ENCODE measurements at places on chromosomes 12 and 14.

GRCh38 chr12:26790645-26790994, 42.4 kb downstream of the ITPR2 start:
- peak; percentile 38 for DNase-seq

- no peak for DNase-seq
These were observed 358.2 kb downstream of the DIO2 start for GRCh38 chr14:79852950-79853744.

DNA sequence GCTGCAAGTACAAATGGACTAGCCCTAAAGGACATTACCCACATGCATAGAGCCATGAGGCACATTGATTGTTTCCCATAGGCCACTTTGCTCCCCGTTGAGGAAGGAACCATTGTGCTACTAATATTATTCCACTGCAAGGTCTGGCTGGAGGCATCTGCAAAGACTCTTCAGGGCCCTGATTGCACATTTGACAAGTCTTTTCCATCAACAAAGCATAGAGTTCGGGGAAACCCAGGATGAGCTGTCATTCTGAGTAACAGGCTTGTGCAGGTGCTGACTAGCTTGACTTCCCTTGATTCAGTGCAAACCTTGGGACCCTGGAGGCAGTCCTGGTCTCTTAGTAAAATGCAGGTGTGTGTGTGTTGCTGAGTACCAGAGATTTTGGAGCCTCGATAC, 73.8 kb downstream of the SUSD6 start:
- DNase-seq: no peak

DNA sequence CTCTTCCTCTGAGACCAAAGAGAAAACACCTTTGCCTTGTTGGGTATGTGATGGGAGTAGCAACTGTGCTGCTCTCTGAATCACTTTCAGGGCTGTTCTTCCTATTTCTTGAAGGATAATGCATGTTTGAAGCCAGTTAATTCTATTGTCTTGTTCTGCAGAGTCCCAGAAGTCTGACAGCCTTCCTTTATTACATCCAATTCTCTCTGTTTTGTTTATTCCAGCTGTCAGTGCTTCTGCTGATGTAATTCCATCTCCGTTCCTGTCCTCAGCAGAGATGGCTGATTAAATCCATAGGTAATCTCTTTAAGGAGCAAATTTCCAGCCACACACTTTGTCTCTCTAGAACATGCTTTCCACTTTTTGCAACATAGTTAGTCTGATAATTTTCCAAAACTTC, 59.7 kb downstream of the MGAT4C start:
- DNase-seq: no peak

- no peak for DNase-seq
These were observed 620.1 kb downstream of the MED13L start for GRCh38 chr12:115657081-115658013.

- no peak for DNase-seq
These were observed 106.0 kb downstream of the PELI2 start for GRCh38 chr14:56224229-56224628.

- DNase-seq: no peak
These were observed at the start of gene REM2 for GRCh38 chr14:22883173-22883976. Gene REM2 (plus strand): TSS chr14:22883222. CDS start chr14:22883288, 66 bp downstream.

DNA sequence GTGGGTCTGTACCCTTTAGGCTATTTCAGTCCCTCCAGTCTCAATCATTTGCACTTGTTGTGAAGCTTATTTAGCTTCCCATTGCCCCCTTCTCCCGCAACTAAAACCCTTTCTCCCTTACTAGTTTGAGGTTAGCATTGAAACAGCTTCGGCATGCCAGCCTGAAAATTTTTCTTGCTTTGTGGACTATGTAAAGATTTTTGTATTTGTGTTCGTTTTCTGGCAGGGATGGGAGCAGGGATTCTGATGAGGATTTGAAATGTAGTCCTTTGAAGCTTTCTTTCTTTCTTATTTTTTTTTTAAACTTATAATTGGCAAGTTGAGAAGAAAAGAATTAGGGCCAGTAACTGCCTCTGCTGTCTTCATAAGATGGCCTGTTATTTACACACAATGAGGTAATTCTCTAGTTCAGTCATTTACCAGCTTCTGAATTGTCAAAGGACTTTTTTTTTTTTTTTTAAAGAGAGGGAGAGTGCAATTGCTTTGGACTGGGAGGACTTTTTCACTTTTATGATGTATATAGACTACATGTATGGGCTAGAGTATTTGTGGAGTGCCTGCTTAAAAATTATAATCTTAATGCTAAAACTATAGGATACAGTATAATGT, 29.0 kb downstream of the PALS1 start:
- DNase-seq: no peak

GRCh38 chr12:1201886-1202285, 210.9 kb downstream of the ERC1 start:
- no peak for DNase-seq

- no peak for DNase-seq
These were observed 12.9 kb downstream of the COL2A1 start for GRCh38 chr12:47991106-47992061.

DNA sequence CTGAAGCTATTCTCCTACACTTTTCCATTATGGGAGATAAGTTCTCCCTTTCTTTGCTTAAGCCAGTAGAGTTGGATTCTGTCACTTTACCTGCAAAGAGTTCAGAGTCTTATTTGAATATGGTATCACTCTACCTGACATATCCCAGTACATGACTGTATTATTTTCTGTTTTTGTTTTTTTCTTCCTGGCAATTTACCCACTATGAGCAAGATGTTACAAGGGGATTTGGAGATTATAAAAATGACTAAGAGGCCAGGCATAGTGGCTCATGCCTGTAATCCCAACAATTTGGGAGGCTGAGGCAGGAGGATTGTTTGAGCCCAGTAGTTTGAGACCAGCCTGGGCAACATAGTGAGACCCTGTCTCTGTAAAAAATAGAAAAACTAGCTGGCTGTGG, 46.4 kb upstream of the CHST11 start:
- DNase-seq: no peak

GRCh38 chr12:70919597-70920035, 922 bp downstream of the PTPRR start:
- DNase-seq: no peak

GRCh38 chr12:34389378-34390170, 367.3 kb downstream of the ALG10 start:
- no peak for DNase-seq

- no peak for DNase-seq
These were observed 279.7 kb upstream of the AMIGO2 start for GRCh38 chr12:47359310-47360092.

DNA sequence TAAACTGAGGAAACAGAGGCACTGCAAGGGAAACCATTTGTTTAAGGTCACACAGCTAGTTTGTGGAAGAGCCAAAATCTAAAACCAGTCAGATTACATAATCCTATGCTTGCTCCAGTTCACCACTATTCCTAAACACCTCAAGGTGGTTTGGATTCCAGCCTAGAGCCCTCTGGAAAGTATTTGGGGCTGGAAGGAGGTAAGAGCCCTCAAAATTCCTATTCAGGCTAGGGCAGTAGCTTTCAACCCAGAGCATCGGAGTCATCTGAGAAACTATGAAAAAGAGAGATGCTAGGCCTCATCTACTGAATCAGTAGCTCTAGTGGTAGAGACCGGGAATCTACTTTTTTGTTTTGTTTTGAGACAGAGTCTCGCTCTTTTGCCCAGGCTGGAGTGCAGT, 16.0 kb upstream of the SPPL3 start:
- DNase-seq: no peak

DNA sequence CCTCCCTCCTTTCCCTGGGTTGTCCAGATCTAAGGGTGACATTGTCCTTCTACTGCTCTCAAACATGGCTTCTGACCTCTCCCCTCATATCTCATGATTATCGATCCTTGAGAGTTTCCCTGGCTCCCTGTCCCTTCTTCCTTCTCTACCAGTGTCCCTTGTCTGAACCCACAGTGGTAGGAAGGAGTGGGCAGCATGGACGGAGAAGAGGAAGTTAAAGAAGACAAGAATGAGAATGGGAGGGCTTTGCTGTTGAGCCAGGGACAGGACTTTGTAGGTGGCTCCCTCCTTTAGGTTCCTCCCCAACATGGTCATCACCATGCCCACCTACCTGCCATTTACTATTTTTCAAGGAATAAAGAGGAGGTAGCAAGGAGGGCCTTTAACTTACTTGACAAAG, 166.7 kb downstream of the TMEM117 start:
- no peak for DNase-seq

GRCh38 chr12:132764231-132764630, 2.6 kb upstream of the ANKLE2 start:
- no peak for DNase-seq

GRCh38 chr12:116200812-116201211, 76.7 kb downstream of the MED13L start:
- DNase-seq: peak; percentile 51

DNA sequence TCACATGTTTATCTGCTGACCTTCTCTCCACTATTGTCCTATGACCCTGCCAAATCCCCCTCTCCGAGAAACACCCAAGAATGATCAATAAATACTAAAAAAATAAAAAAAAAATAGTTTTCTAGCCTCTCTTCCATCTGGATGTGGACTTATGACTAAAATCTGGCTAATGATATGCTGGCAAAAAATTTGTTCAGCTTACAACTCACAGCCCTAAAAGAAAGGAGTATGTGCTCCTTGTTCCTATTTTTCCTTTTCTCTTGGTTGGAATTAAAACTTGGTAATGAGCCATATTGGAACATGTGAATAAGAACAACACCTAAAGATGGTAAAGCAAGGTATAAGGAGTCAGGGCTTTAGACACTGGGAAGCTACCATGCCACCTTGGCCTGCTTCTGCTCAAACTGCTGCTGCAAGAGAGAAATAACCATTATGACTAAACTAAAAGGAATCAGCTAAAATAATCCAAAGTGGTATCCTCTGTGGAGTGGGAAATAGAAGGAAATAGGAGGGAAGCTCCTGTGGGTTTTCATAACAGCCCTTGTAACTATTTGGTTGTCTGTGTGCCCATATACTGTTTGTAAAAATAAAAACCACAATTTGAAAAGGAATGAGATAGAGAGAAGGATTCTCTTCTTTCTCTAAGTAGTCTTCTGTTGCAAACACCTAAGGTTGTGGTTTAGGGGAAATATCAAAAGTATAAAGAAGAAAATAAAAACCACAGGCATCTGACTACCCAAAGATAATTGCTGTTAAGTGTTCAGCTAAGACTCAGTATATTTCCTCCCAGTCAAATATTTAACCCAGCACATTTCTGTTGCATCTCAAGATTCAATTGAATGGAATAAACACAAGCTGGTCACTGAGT, 53.8 kb downstream of the SDR9C7 start:
- DNase-seq: peak; percentile 77

- DNase-seq: no peak
These were observed 947.6 kb upstream of the MDGA2 start for GRCh38 chr14:48622980-48623379.

DNA sequence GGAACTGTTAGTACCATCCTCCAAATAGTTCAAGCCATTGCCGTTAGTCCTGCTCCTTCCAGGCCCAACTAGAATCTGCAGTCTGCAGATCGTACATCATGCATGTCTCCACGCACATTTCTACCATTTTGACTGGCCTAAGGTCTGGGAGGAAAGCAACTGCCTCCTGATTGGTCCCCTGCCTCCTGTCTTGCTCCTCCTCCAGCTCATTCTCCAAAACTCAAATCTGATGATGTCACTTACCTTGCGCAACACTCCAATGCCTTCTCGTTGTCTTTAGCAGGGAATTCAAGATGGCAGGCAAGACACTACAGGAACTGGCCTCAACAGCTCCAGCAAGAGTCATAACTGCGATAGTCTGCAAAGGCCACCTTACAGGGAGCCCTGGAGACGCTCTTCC, 9.7 kb upstream of the HCAR1 start:
- no peak for DNase-seq

GRCh38 chr14:70663707-70664179, 22.0 kb downstream of the TTC9 start:
- DNase-seq: no peak

DNA sequence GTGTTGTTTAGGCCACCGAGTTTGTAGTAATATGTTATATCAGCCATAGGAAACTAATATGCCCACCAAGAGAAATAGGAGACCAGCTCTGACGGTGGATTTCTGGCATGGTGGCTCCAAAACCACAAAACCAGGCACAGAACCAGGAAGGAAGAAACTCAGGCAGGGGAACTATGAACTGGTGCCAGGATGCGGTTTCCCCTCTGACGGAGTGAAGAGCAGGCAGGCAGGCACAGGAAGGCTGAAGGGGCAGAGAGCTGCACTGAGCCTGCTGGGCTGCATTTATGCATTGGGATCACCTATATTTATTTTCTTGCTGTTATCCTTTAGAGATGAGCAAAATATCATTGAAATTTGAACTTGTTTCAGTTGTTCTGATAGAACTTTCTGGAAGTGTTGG, 479.4 kb downstream of the VRK1 start:
- no peak for DNase-seq

DNA sequence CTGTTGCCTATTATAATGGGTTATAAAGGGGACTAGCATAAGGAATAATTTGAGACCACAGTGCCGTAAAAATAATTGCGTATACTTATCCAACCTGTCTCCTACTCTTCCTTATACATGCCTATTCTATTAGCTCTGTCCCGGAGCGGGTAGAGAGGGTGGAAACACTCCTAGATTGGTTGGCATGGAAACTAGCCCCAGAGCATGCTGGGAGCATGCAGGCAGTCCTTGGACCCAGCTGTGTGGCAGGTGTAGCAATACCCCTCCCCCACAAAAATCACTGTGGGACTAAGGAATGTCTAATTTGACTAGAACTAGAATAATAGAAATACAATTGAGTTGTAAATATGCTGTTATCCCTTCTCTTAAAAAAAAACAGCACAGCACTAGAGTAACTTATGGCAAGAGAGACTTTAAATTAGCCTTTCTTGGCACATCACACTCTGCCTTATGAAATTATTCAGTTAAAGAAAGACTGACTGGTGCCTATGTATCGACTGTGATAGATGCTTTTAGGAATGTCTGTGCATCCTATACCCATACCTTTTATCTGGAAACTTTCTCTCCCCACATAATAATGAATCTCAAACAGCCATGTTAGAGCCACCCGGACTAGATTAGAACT, 244.0 kb upstream of the DAAM1 start:
- DNase-seq: no peak

- peak; percentile 91 for DNase-seq
These were observed at the start of gene INHBE for GRCh38 chr12:57454566-57455373. Gene INHBE (plus strand): TSS chr12:57455307. CDS start chr12:57455537, 230 bp downstream.

- DNase-seq: no peak
These were observed 15.5 kb upstream of the TAC3 start for GRCh38 chr12:57031789-57032188.

DNA sequence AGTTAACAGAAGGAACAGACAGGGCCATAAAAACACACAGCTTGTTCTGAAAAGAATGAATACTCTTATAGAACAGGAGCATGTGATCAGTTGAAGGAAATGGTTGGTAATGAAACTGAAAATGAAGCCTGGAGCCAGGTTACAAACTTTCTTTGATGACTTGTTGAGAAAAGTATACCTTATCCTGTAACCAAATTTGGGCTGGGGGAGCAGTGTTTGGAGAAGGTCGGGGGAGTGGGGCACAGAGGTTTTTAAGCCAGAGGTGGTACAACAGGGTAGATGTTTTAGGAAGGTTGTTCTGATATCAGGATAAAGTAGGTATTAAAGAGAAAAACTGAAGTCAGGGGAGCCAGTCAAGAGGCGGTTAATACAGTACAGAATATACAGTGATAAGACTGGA, 8.2 kb downstream of the GOLT1B start:
- no peak for DNase-seq

Data from fibroblast of villous mesenchyme (primary cell).